MG63 (cell line): ENCODE measurements at places on chromosomes 4 and X. TPM values are rescaled to one million over a fixed set of nuclear protein-coding genes. Genes with fewer than 3 reads are reported as not detected.

DNA sequence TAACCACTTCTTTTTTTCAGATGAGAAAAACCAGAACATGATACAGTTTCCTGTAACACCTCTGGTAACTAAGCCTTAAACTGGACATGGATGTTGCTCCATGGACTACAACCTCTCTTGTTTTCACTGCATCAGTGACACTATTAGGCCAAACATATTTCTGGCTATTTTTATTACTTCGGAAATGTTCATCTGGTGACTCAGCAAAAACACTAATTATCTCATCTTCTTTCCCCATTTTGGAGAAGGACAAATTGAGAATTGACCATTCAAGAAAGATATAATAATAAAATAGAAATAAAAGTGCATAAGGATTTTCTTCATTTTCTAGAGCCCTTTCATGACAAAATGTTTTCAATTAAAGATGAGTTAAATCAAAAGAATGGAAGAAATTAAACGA is 361.9 kb upstream of the TECRL start:
- no peak for DNase-seq

DNA sequence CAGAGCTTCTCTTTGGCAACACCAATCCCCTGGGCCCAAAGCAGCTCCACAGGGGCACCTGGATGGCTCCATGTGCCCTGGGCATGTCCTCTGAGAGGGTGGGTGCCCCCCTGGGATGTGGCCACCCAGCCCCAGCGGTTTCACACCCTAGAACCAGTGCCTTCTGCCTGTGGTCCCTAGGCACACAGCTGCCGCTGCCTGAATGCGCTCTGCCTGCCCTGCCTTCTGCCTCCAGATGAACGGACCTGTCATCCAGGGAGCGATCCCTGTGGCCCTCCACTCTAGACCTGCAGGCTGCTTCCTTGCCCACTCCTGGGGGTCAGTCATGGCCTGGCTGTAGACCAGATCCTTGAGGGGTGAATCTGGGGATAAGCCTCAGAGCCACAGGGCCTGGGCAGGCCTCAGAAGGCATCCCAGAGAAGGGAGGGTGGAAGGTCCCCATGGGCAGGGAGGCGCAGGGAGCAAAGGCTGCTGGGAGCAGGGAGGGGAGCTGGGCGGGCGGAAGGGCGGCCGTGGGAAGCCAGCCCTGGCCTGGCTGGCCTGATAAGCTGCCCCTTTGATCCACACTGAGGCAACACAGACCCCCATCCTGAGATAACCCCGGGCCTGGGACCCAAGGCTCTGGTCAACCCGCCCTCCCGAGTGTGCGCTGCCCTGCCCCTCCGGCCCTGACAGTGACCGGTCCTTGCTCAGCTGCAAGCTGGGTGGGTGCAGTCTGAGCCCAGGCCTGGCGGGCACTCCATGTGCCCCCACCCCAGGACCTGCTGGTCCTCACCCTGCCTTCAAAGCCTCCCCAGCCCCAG is 8.1 kb upstream of the FGFR3 start:
- no peak for DNase-seq

- DNase-seq, result no peak
Observed at GRCh38 chr4:141339966-141340365, 119.3 kb downstream of the ZNF330 start.

DNA sequence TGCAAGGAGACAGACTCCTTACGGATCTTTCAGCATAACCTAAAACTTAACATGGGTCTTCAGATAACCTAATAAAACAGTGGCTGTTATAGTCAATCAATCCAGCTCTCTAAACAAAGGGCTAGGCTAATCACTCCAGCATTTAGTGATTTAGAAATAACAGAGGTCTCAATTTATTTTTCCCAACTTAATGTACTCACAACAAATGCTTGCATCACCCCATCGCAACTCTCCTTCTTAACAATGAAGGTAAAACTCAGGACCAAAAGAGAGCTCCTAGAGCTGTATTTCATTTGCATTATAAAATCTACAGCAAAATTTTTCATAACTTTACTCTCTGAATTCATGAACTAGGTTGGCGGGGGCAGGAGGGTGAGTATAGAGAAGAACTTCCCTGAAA is 1.1 kb downstream of the LIN54 start:
- DNase-seq, result no peak

DNA sequence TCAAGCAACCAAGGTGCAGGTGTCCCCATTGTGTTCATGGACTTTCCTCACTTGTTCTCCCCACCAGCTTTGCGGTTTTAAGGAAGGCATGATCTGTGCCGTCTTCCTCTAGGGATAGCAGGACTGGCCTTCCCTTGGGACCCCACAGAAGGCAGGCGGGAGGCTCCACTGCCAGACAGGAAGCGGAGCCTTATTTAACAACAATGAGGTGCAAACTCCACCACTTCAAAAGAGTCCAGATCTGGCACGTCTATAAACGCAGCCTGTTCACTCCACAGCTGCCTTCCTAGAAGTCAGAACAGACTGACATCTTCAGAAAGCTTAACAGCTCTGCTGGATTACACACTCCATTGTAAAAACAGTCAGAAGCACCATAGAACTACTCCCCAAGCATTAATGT is 1.7 kb upstream of the GPR143 start:
- DNase-seq, result no peak

DNA sequence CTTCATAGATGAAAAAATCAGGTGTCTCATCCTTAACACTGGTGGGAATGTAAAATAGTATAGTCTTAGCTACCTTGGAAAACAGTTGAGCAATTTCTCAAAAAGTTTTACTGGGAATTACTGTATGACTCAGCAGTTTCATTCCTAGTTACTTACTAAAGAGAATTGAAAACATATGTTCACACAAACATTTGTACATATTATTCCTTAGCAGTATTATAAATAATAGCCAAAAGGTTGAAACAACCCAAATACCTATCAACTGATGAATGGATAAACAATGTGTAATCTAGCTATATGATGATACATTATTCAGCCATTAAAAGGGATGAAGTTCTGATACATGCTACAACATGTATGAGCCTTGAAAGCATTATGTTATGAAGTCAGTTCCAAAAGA is 41.7 kb downstream of the RBM46 start:
- no peak for DNase-seq

DNA sequence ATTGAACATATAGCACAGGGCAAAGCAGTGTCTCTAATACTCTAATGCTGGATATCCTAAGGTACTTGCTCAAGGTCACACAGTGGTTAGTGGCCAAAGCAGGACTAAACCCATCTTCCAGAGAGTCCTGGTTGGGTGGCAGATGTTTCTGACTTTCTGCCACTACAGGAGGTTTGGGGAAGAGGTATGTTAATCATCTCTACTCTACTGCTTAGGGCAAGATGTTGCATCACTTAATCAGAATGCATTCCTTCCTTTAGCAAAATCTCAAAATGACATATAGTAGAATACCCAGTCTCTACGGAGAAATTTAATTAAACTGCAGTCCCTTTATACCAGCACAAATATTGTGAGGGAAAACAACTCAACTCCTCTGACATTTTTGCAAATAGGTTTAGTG is 190.7 kb upstream of the FAM241A start:
- no peak for DNase-seq

GRCh38 chr4:89558147-89558546 is 250.5 kb upstream of the GPRIN3 start:
- DNase-seq, result no peak

- no peak for DNase-seq
Observed at GRCh38 chrX:63750811-63751210, 34.2 kb downstream of the ARHGEF9 start.

- DNase-seq, result no peak
Observed at GRCh38 chrX:25599061-25599460, 539.1 kb upstream of the MAGEB18 start.

GRCh38 chr4:2598511-2599303 is 62.3 kb downstream of the FAM193A start:
- DNase-seq, result no peak

- DNase-seq, result no peak
Observed at GRCh38 chr4:108382751-108383150, 214.0 kb upstream of the LEF1 start.

DNA sequence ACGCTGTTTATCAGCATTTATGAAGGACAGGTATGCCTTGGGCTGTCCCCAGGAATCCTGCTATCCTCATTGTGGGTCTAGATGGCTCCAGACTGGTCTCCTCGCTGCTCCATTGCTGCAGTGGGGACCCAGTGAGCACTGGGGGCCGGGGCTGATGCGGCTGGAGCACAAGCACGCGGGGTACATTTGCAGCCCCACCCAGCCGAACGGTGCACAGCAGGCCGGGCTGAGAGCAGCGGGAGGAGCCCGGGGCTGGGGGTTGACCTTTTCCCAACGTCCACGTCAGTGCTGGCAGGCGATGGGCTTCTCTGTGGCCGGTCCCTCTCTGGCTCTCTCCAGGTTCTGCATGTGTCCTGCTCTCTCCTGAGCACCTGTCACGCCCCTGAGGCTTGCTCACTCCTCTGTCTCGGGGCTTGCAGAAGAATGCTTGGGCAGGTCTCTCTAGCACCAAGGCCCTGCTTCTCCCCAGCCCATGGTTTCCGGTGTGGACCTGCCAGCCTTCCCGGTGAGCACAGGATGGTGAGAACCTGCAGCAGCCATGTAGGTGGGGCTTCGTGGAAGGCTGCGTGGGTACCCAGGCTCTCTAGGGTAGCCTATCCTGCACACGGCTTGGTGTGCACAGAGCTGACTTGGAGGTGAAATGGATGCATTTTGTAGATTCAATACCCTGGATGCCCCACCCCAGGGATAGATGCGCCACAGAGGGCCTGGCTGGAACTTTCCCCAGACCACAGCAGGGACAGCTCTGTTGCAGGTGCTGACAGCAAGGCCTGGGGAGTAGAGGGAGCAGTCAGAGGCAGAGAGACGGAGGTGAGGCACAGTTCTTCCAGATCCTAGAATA is 89.1 kb upstream of the ADRA2C start:
- DNase-seq, result no peak

DNA sequence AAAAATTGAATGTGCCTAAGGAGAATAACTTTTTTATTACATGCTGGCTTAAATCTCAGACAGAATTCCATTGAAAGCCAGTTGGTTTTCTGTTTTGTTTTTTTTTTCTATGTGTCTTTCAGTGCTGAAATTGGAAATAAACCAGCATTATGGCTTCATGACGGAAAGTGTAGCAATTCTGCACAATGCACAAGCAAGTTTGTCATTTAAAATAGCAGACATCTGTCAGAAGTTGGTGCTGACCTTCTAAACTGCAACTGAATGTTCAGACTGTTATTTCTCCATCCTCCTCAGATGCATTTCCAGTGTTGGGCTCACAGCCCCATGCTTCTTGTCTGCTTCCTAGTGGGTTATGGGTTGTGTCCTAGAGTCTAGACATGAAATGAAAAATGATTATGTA is 107.2 kb upstream of the LIMCH1 start:
- DNase-seq, result no peak

DNA sequence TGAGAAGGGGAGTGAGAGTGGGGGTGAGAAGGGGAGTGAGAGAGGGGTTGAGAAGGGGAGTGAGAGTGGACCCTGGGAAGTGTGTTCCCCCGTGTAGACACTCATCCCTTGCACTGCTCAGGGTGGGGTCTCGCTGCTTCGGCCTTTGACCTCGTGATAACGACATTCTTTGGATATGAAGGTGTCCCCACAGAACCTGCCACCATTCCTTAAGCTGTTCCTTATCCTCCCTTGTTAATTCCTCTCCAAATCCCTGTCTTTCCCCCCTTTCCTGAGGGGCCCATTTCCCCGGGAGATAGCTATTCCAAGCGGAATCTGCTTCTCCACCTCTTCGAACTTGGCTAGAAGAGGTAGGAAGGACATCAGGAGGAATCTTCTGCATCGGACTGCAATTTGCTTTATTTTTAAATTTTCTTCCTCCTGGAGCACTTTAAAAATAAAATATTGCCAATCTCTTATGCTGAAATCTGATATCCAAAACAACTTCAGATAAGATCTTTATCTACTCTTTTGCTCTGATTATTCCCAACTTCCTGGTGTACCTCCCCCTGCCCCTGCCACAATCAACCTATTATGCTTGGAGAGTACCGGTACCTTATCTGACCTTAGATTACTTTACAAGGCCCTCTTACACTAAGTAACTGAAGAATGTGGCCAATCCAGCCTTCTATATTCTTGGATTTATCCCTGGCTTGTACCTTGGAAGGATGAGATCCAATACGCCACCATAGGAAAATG is 15.6 kb downstream of the TRIML1 start:
- no peak for DNase-seq

DNA sequence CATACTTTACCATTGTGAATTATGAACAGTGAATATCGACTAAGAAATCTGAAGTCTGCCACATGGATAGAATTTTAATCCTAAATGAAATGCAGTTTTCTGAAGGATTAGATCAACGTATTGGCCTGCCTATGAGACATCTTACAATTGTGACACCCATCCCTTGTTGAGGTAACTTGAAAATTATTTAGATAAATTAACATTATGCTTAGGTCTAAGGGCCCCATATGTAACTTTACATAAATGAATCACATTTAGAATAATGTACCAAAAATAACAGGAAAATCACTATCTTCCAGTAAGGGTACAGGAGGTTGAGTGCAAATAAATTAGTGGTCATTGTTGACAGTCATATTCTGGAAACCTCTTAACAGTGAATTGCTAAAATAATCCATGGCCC is 13.5 kb downstream of the XAGE5 start:
- no peak for DNase-seq

The PWWP3B gene
- total RNA-seq, result not detected in 2 replicates

The ZXDA gene
- total RNA-seq, result 2.5 and 3.3 TPM in 2 replicates

The OPN1MW gene
- not detected in 2 replicates for total RNA-seq

The SCRG1 gene
- total RNA-seq, result 0.26 TPM in 1 of 2 replicates, not detected in the other

The KLF8 gene
- not detected in 2 replicates for total RNA-seq

The RPS6KA3 gene
- 25.5 and 26.6 TPM in 2 replicates for total RNA-seq

The SPATA4 gene
- total RNA-seq, result not detected in 2 replicates

The PIR gene
- 16.4 and 39.5 TPM in 2 replicates for total RNA-seq

The VCX3A gene
- not detected in 2 replicates for total RNA-seq

The LRP2BP gene
- 0.43 TPM in 1 of 2 replicates, not detected in the other for total RNA-seq

The DMRTC1 gene
- total RNA-seq, result not detected in 2 replicates

The TMSB15B gene
- 8.6 and 44.0 TPM in 2 replicates for total RNA-seq

The IQCM gene
- total RNA-seq, result not detected in 2 replicates
